ENCODE measurements at places on chromosomes 16 and 17.

DNA sequence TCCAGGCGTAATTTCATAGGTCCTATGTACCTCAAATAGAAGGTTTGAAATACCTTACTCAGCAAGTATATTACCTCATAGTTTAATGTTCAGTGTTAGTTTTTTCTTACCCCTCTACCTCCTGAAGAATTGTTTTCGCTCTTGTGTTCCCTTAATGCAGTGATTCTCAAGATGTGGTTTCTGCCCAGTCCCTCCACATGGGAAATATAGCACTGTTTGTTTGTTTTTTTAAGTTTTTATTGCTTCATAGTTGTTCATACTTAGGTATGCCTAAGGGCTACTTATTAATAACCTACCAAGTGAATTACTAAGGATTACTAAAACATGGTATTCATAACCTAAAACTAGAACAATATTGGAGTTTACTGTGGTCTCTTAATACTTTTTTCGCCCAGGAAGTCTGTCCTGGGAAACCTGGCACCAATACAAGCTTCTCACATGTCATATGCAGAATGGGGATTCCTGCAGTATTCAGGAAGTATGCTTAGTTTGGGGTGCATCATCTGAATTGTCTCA is 5.0 kb downstream of the RSPRY1 start:
- H3K4me3 ChIP-seq: no peak overlapping the region
- peak overlapping the region; percentile 40 for H3K27ac ChIP-seq
- H3K4me1 ChIP-seq: peaks cover 61% of the 10 kb centered on the region
- no peak for DNase-seq
- H3K36me3 ChIP-seq: no peaks in the 10 kb centered on the region
- no peaks in the 10 kb centered on the region for H3K27me3 ChIP-seq

DNA sequence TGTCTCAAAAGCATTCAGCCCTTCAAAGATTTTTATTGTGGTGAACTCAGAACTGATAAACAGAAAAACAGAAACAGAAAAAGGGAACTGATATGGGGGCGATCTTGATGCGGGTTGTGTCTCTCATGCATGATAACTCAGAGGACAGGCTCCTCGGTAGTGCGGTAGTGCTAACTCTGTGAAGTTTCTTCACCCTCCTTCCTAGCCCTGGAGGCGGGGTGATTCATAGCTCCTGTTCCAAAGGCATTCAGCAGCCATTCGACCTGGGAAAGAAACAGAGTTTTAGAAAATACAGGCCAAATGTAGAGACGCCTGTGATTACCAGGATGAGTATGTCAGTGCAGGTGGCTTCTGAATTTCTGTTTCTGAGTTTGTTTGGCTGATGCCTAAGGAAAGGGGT is 5.5 kb upstream of the MAF start:
- no peaks in the 10 kb centered on the region for H3K36me3 ChIP-seq
- no peaks in the 10 kb centered on the region for H3K27me3 ChIP-seq
- no peak for DNase-seq
- no peak overlapping the region for H3K4me3 ChIP-seq
- H3K27ac ChIP-seq: no peak overlapping the region
- H3K4me1 ChIP-seq: peaks cover 31% of the 10 kb centered on the region

DNA sequence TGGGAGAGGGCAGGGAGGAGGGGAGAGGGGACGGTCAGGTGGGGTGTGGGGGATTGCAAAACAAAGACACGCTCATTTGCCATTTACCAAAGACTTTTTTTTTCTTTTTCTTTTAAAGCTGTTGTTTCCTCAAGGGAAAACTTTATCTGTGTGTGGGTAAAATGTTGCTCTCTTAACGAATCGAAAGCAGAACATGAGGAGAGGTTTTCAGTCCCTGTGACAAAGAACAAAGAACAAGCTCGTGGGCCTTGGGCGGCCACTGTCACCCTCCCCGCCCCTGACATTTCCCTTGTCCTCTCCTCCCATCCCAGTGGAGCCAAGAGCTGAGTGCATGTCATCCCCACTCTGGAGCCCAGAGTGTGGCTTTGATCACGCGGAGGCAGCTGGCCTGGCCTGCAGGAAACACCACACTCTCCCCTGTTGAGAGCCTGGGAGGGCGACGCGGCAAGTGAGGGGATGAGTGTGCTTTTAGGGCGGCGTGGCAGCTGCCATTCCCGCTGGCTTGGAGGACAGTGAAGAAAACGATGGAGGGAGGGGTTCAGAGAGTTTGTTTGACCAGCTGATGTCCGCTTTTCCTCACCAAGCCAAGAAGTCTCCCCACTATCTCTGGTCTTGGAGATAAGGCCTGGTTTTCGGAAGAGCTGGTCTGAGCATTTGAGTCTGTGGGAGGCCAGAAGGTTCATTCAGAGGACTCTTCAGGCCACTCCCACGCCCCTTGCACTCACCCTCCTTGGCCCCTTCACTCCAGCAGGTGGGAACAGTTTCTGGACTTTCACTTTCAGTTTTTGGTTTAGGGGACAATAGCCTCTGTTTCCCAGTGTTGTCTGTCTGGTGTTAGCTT is 11.4 kb downstream of the CCR7 start:
- no peak overlapping the region for H3K4me3 ChIP-seq
- no peaks in the 10 kb centered on the region for H3K36me3 ChIP-seq
- H3K4me1 ChIP-seq: peaks cover 95% of the 10 kb centered on the region
- peak overlapping the region; percentile 88 for H3K27ac ChIP-seq
- DNase-seq: no peak
- H3K27me3 ChIP-seq: no peaks in the 10 kb centered on the region

- no peaks in the 10 kb centered on the region for H3K36me3 ChIP-seq
- H3K4me1 ChIP-seq: peaks cover 11% of the 10 kb centered on the region
- DNase-seq: peak; percentile 98
- H3K27me3 ChIP-seq: no peaks in the 10 kb centered on the region
- no peak overlapping the region for H3K4me3 ChIP-seq
Measured at GRCh38 chr17:3754458-3755334, 31.0 kb downstream of the HASPIN start.

- H3K4me3 ChIP-seq: no peak overlapping the region
- H3K36me3 ChIP-seq: no peaks in the 10 kb centered on the region
- H3K27me3 ChIP-seq: no peaks in the 10 kb centered on the region
- no peak for DNase-seq
- H3K4me1 ChIP-seq: peaks cover 1% of the 10 kb centered on the region
Measured at GRCh38 chr17:46072998-46073397, 73.9 kb downstream of the STH start.

- H3K27ac ChIP-seq: no peak overlapping the region
- no peaks in the 10 kb centered on the region for H3K4me1 ChIP-seq
- no peak for DNase-seq
Measured at GRCh38 chr17:16298140-16298662, 55.1 kb downstream of the CENPV start.

DNA sequence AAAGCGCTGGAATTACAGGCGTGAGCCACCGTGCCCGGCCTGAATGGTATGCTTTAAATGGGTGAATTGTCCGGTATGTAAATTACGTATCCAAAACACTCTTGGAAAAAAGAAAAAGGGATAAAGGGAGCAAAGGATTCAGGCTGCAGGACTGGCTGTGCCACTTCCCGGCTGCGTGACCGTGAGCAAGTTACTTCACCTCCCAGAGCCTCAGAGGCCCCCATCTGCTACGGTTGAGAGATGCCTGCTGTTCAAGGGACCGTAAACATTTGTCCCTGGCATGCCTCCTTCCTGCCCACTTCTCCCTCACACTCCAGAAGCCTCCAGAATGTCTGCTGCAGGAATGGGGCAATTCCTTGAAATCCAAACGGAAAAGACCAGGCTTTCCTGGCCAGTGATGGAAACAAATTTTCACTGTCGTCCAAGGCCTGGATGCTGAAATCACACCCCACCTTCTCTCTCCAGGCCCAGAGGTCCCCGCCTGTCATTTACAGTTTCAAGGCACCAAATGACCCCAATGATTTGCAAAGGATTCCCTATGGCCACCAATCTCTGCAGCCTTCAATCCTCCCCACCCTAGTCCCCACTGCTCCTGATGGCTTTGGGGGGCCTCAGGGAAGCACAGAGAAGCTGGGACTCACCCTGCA is 22.9 kb upstream of the LITAF start:
- H3K4me3 ChIP-seq: no peak overlapping the region
- no peaks in the 10 kb centered on the region for H3K27me3 ChIP-seq
- no peak for DNase-seq
- H3K27ac ChIP-seq: peak overlapping the region; percentile 12
- H3K36me3 ChIP-seq: no peaks in the 10 kb centered on the region
- H3K4me1 ChIP-seq: peaks cover 20% of the 10 kb centered on the region

DNA sequence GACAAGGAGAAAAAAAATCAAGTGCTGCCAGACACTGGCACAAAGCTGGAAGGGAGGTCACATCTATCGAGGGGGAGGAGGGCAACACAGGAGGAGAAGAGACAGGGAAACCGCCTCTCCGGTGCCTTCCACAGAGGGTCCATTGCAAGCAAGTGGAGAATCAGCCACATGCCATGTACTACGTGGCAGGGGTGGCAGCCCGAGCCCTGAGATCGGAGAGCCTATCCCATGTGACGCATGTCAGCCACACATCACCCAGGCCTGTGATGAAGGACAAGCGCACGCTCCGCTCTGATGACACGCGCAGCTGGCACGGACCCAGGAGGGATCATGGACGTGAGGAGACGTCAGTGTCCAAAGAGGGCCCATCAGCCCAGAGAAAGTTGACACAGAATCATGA is 30.1 kb downstream of the ADCY9 start:
- no peak overlapping the region for H3K4me3 ChIP-seq
- no peak for DNase-seq
- peaks cover 26% of the 10 kb centered on the region for H3K4me1 ChIP-seq
- no peaks in the 10 kb centered on the region for H3K36me3 ChIP-seq
- no peaks in the 10 kb centered on the region for H3K27me3 ChIP-seq

- H3K27me3 ChIP-seq: no peaks in the 10 kb centered on the region
- H3K36me3 ChIP-seq: no peaks in the 10 kb centered on the region
- H3K27ac ChIP-seq: no peak overlapping the region
Measured at GRCh38 chr17:8606401-8606800, 24.1 kb downstream of the MYH10 start.

DNA sequence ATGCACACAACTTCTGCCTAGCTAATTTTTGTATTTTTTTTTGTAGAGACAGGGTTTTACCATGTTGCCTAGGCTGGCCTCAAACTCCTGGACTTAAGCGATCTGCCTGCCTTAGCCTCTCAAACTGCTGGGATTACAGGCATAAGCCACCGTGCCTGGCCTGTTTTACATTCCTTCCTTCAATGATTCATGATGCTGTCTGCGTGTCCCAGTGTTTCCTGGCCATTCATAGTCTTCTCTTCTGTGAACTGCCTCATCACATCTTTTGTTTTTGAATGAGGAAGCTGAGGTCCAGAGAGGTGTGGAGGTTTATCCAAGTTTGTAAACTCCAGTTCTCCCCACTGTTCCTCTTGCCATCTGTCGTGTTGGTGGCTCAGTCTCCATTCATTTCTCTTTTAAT is 64.5 kb upstream of the MED9 start:
- DNase-seq: no peak
- H3K27me3 ChIP-seq: no peaks in the 10 kb centered on the region
- H3K36me3 ChIP-seq: no peaks in the 10 kb centered on the region
- no peak overlapping the region for H3K27ac ChIP-seq
- peaks cover 24% of the 10 kb centered on the region for H3K4me1 ChIP-seq

DNA sequence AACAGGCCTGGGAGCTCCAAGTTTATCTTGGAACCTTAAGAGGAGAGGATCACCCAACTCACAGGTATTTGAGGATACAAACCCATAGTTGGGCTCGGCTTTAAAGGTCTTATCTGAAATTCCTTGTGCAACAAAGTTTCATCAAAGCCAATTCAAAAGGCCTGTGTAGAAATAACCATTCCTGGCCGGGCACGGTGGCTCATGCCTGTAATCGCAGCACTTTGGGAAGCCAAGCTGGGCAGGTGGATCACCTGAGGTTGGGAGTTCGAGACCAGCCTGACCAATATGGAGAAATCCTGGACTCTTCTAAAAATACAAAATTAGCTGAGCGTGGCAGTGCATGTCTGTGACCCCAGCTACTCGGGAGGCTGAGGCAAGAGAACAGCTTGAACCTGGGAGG is 28.7 kb downstream of the C16orf54 start:
- H3K27me3 ChIP-seq: no peaks in the 10 kb centered on the region
- no peaks in the 10 kb centered on the region for H3K4me1 ChIP-seq
- no peak overlapping the region for H3K27ac ChIP-seq
- H3K4me3 ChIP-seq: no peak overlapping the region

DNA sequence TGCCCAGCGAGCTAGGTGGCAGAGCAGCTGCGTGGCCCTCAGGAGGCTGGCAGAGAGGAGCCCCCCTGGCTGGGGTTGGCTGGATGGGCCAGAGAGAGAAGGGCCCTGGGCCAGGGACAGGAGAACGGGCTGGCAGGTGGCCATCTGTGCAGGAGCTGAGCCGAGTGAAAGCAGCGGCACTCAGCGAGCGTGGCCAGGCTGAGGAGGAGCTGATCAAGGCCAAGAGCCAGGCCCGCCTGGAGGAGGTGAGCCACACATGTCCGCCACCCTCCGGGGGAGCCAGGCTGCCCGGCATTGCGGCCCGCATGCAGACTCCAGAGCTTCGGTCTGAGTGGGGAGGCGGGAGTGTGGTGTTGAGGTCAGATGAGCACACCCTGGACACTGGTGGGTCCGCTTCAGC is 2.1 kb upstream of the RAC3 start:
- H3K27ac ChIP-seq: no peak overlapping the region
- H3K4me3 ChIP-seq: no peak overlapping the region
- H3K36me3 ChIP-seq: no peaks in the 10 kb centered on the region
- H3K4me1 ChIP-seq: peaks cover 19% of the 10 kb centered on the region

DNA sequence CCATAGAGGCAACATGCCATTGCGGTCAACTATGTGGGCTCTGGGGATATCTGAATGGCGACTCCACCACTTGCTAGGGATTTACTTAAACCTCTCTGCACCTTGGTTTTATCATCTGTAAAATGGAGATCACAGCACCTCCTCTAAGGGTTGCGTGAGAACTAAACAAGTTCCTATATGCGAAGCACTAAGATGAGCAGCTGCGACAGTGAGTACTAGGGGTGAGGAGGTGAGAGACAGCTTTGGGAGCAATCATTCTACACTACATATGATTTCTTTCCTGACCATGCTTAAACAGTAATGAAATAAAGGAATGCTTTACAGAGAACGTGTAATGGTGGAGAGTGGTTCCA is 61.4 kb downstream of the CREBBP start:
- no peak overlapping the region for H3K4me3 ChIP-seq
- H3K27ac ChIP-seq: no peak overlapping the region
- no peaks in the 10 kb centered on the region for H3K27me3 ChIP-seq
- no peaks in the 10 kb centered on the region for H3K36me3 ChIP-seq

GRCh38 chr16:68920349-68920748 is 77.0 kb downstream of the TANGO6 start:
- no peak overlapping the region for H3K4me3 ChIP-seq
- no peak overlapping the region for H3K27ac ChIP-seq
- no peaks in the 10 kb centered on the region for H3K27me3 ChIP-seq
- no peak for DNase-seq
- H3K36me3 ChIP-seq: no peaks in the 10 kb centered on the region

- peaks cover 3% of the 10 kb centered on the region for H3K36me3 ChIP-seq
- H3K4me1 ChIP-seq: peaks cover 47% of the 10 kb centered on the region
- H3K27me3 ChIP-seq: no peaks in the 10 kb centered on the region
- H3K4me3 ChIP-seq: no peak overlapping the region
- DNase-seq: no peak
Measured at GRCh38 chr17:1720856-1721386, 3.6 kb upstream of the WDR81 start.

GRCh38 chr16:68590201-68590994 is 51.3 kb downstream of the ZFP90 start:
- H3K4me1 ChIP-seq: no peaks in the 10 kb centered on the region
- H3K36me3 ChIP-seq: no peaks in the 10 kb centered on the region
- H3K27ac ChIP-seq: no peak overlapping the region
- no peak for DNase-seq
- no peak overlapping the region for H3K4me3 ChIP-seq
- H3K27me3 ChIP-seq: no peaks in the 10 kb centered on the region

- H3K4me3 ChIP-seq: no peak overlapping the region
- H3K36me3 ChIP-seq: no peaks in the 10 kb centered on the region
- no peak overlapping the region for H3K27ac ChIP-seq
- no peak for DNase-seq
- H3K4me1 ChIP-seq: peaks cover 22% of the 10 kb centered on the region
Measured at GRCh38 chr16:4301968-4302367, 13.9 kb upstream of the GLIS2 start.
